Nucleus accumbens (tissue), 56 donors: ENCODE measurements at places on chromosomes 2 and 18.

- DNase-seq = no peak
Observed at GRCh38 chr2:171334946-171335345, 98.8 kb downstream of the METTL8 start.

DNA sequence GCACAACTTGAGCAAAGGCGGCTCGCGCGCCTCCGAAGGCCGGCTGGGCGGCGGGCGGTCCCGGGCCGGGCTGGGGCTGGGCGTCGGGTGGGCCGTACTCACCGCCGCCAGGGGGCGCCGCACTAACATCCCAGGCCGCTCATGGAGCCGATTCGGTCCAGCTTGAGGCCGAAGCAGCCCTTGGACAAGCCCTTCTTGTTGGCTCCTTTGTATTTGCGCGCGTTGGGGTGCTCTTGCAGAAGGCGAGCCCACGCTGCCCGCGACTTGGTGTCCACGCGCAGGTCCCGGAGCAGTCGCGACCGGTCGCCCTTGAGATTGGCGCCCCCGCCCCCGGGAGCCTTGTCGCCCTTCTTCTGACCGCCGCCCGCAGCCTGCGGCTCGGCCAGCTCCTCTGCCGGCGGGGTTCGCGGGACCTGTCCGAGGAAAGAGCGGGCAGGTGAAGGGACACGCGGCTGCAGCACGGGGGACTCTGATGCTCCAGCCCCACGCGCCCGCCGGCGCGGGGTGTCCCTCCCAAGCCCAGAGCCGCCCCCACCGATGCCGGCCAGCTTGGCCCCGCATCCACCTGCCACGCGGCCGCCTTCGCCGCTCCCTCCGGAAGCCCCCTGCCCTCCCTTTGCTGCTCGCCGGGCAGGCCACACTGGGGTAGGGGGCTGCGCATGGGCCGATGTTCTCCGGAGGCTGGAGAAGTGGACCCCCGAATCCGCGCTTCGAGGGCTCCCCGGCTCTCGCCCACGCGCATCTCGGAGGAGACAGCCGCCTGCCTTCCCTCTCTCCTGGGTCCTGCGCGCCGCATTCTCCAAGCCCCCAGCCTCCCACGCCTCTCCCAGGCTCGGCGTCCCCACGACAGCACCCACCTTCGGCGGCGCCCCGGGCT is 655 bp downstream of the NPPC start:
- peak; percentile 73 for DNase-seq

DNA sequence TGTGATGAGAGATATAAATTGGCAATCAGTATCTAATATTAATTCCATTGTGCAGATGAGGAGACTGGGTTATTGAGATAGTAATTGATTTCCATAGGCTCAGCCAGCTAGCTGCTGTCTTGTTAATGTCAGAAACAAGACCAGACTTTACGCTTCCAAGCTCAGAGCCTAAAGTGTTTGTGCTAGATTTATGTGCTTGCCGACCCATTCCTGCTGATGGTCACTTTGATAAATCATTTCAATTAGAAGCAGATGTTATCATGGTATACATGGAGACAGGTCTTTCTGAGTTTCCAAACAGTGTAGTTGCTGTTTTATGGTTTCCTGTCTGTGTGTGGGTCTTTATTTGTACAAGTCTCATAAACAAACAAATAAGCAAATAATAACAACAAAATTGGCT is 92.8 kb downstream of the AQP4 start:
- no peak for DNase-seq

- DNase-seq = no peak
Observed at GRCh38 chr2:128457716-128458115, 139.0 kb upstream of the HS6ST1 start.

- no peak for DNase-seq
Observed at GRCh38 chr2:27925766-27926472, 35.4 kb downstream of the BABAM2 start.

DNA sequence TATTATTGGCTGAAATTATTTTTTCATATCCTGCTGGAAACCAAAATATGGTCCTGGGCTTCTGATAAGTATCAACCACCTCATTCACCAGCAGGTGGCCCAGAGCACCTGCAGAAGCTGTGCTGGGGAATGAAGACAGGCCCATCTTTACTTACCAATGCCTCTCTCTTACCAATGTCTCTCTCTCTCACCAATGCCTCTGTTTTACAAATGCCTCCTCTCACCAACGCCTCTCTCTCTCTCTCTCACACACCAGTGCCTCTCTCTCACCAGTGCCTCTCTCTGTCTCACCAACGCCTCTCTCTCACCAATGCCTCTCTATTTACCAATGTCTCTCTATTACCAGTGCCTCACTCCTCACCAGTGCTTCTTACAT is 2.3 kb upstream of the MAL start:
- no peak for DNase-seq

GRCh38 chr2:202815548-202816360 is 55.8 kb downstream of the ICA1L start:
- DNase-seq = no peak

DNA sequence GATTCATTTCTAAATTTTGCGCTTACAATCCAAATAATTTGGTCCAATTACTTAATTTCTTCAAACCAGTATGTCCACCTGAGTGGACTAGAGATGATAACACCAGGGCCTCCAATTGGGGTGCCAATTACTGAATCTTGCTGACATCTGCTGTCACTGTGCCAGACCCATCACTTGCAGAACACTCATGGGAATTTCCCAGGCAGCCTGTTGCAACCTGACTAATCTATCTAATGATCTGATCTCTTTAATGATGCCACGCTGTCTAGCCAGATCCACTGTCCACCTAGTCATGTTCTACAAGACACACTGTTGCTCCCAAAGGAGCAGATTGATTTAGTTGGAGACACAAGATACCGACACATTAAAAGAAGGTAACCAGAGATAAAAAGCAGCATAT is 11.8 kb upstream of the LRP1B start:
- DNase-seq = no peak

DNA sequence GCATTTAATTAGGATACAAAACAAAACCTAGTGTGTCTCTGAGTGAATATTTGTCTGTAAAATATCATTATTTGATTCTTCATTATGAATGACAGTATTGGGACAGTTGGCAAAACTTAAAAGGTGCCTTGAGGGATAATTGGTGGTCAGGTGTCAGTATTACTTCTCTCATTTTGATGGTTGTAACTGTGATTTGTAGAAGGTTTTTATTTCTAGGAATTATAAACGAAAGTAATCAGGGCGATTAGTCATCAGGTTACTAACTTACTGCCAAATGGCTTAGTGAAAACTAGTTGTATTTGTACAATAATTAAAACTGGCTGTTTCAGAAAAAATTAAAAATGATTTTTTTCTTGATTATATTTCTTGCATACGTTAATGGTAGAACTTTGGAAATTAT is 117.6 kb downstream of the BIRC6 start:
- no peak for DNase-seq

DNA sequence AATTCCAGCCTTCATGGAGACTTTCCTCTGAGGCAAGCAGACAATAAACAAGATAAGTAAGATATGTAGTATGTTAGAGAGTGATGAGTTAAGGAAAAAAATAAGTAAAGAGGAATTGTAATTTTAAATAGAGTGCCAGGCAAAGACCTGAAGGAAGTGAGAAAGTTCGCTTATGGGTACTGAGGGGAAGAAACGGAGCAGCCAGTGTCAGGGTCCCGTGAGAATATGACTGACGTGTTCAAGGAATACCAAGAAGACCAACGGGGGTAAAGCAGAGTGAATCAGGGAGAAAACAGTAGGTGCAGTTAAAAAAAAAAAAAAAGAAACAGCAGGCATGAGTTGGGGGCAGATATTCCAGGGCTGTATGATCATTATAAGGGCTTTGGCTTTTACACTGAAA is 45.1 kb downstream of the ARHGEF33 start:
- no peak for DNase-seq

GRCh38 chr2:208466151-208466919 is 59.7 kb downstream of the PTH2R start:
- no peak for DNase-seq

DNA sequence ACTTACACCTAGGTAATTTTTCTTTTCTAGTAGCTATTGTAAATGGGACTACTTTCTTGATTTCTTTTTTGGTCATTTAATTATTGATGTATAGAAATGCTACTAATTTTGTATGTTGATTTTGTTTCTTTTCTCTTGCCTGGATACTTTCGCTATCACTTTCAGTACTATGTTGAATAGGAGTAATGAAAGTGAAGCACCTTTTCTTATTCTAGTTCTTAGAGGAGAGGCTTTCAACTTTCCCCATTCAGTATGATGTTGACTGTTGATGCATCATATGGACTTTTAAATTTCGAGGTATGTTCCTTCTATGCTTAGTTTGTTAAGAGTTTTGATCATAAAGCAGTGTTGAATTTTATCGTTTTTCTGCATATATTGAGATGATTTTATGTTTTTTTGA is 142.5 kb downstream of the CDH19 start:
- DNase-seq = no peak

DNA sequence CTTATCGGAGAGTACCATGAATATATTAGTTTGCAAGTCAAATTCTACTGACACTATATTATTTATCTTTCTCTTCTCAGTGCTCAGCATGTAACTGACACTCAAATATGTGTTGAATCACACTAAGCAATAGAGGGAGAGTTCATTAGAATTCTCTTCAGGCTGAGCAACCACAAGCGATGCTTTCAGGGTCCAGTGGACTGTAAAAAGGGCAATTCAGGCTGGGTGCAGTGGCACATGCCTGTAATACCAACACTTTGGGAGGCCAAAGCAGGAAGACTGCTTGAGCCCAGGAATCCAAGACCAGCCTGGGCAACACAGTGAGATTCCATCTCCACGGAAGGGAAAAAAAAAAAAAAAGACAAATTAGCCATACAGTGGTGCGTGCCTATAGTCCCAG is 16.3 kb downstream of the PDE6D start:
- DNase-seq = no peak

- DNase-seq = no peak
Observed at GRCh38 chr18:73431620-73432019, 563.8 kb upstream of the NETO1 start.

GRCh38 chr2:239261356-239261755 is 139.5 kb downstream of the HDAC4 start:
- DNase-seq = no peak

GRCh38 chr2:20900052-20900636 is 77.2 kb upstream of the LDAH start:
- no peak for DNase-seq

GRCh38 chr18:10300739-10301138 is 153.7 kb upstream of the APCDD1 start:
- no peak for DNase-seq

GRCh38 chr2:84924173-84925106 is 19.0 kb downstream of the TMSB10 start:
- no peak for DNase-seq

GRCh38 chr18:3511980-3512379 is 62.0 kb downstream of the TGIF1 start:
- DNase-seq = no peak

- no peak for DNase-seq
Observed at GRCh38 chr18:61941948-61942471, 49.2 kb upstream of the RNF152 start.

DNA sequence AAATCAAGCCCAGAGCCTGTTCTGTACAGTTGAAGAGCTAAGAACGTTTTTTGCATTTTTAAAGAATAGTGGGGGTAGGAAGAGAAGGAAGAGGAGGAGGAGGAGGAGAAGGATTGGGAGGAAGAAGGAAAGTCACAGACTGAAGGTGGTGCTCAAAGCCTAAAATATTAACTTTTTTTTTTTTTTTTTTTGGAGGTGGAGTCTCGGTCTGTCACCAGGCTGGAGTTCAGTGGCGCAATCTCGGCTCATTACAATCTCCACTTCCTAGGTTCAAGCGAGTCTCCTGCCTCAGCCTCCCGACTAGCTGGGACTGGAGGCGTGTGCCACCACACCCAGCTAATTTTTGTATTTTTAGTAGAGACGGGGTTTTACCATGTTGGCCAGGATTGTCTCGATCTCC is 18.3 kb upstream of the KLHL29 start:
- no peak for DNase-seq

GRCh38 chr2:144239306-144239705 is 280.6 kb downstream of the ZEB2 start:
- no peak for DNase-seq

DNA sequence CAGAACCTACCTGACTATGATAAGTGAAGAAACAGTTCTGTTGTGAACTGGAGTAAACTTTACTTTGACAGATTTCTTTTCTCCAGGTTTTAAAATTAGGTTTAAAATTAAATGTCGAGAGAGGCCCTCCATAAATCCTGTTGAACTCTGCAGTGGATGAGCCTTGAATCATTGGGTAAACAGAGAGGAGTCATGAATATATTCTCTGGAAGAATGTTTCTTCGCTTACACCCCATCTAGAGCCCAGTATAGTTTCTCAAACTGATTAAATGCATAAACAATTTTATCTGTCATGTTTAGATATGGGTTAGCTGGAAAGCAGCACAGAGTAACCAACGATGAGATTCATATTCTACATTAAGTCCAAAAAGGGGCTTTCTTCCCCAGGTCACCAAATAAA is 84.0 kb downstream of the ZAP70 start:
- DNase-seq = no peak

GRCh38 chr2:12624905-12625598 is 91.7 kb upstream of the TRIB2 start:
- no peak for DNase-seq

- DNase-seq = no peak
Observed at GRCh38 chr2:104825124-104825865, 28.6 kb upstream of the POU3F3 start.

- no peak for DNase-seq
Observed at GRCh38 chr2:148726228-148726627, 81.7 kb downstream of the EPC2 start.

DNA sequence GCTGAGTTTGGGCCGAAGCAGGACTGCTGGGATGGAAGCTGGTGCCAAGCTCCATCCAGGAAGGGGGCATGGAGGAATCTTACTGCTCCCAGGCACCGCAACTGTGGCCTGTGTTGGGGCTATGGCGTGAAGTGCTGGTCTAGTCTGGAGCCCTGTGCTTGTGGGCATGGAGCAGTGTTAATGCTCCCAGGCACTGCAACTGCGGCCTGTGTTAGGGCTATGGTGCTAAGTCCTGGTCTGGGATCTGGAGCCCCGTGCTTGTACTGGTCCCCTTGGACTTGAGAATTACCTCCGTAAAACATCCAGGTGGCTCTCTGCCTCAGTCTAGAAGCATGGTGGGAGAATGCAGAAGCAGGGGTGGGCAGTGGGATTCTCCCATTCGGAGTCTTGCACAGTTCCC is 1379.4 kb upstream of the ACVR2A start:
- no peak for DNase-seq

GRCh38 chr2:8677646-8678592 is 3.9 kb upstream of the ID2 start:
- DNase-seq = no peak

- DNase-seq = no peak
Observed at GRCh38 chr2:7913974-7914373, 767.9 kb upstream of the ID2 start.
